Stimulated activated CD4-positive, alpha-beta T cell treated with anti-CD3 and anti-CD28 coated beads, Interleukin-4, amount 100 ng/mL, for 1 hour (primary cell): ENCODE measurements at places on chromosomes 1 and 21.

- DNase-seq = no peak
Measured at GRCh38 chr1:170261669-170262068, 115.9 kb downstream of the NTMT2 start.

GRCh38 chr1:227560393-227561173 lies 2.8 kb upstream of the ZNF678 start:
- DNase-seq = no peak

GRCh38 chr1:22037520-22037919 lies 15.0 kb upstream of the CDC42 start:
- DNase-seq = no peak

- DNase-seq = no peak
Measured at GRCh38 chr1:16367968-16368890, 1.2 kb downstream of the SZRD1 start.
